Muscle of leg (tissue), 16 donors: ENCODE measurements at places on chromosomes 1 and 21. TPM values are rescaled to one million over a fixed set of nuclear protein-coding genes. Genes with fewer than 3 reads are reported as not detected.

DNA sequence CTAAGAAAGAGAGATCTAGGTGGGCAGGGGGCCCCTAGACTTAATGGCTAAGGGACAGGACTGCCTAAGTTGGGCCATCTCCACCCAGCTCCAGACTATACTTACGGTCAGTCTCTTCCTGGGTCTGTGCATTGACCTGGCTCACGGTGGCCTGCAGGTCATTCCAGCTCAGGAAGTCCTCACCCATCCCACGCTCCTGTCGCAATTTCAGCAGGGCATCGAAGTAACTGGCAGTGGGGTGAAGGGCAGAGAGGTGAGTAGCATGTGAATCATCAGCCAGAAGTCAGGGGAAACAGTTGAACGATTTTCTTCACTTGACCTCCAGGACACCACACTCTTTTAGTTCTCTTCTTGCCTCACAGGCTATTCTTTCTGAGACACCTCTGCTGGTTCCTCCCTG, 20.5 kb downstream of the IQGAP3 start:
- H3K4me3 ChIP-seq, result no peak overlapping the region
- no peaks in the 10 kb centered on the region for H3K27me3 ChIP-seq
- no peaks in the 10 kb centered on the region for H3K4me1 ChIP-seq
- DNase-seq, result no peak
- H3K36me3 ChIP-seq, result peaks cover 40% of the 10 kb centered on the region

GRCh38 chr1:187646536-187647107, 817.9 kb downstream of the PLA2G4A start:
- H3K36me3 ChIP-seq, result no peaks in the 10 kb centered on the region
- no peak for DNase-seq
- H3K4me3 ChIP-seq, result no peak overlapping the region
- no peaks in the 10 kb centered on the region for H3K27me3 ChIP-seq

- peaks cover 2% of the 10 kb centered on the region for H3K27me3 ChIP-seq
- no peaks in the 10 kb centered on the region for H3K4me1 ChIP-seq
- no peak overlapping the region for H3K27ac ChIP-seq
- no peak for DNase-seq
- H3K36me3 ChIP-seq, result no peaks in the 10 kb centered on the region
- no peak overlapping the region for H3K4me3 ChIP-seq
Observed at GRCh38 chr1:233627823-233628222, 13.9 kb downstream of the KCNK1 start.

Gene POU3F1
- polyA plus RNA-seq, result 0.79 TPM

Gene SMIM1
- polyA plus RNA-seq, result 3.5 TPM
